NCI-H1092 (cell line): ENCODE measurements at places on chromosomes 4 and X.

- no peak for DNase-seq
Observed at GRCh38 chr4:153398713-153399112, 54.2 kb downstream of the MND1 start.

GRCh38 chr4:4554234-4554633 is 12.4 kb upstream of the STX18 start:
- no peak for DNase-seq

GRCh38 chr4:182640932-182641331 is 276.3 kb downstream of the DCTD start:
- peak; percentile 88 for DNase-seq

DNA sequence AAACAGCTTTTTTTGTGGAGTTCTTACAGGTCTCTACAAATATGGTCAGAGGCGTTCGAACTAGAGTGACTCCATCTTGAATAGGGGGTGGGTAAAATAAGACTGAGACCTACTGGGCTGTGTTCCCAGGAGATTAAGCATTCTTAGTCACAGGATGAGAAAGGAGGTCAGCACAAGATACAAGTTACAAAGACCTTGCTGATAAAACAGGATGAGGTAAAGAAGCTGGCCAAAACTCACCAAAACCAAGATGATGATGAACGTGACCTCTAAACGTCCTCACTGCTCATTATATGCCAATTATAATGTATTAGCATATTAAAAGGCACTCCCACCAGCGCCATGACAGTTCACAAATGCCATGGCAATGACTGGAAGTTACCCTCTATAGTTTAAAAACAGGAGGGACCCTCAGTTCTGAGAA is 42.8 kb upstream of the SPP1 start:
- no peak for DNase-seq

GRCh38 chrX:107507093-107507743 is 57.8 kb downstream of the FRMPD3 start:
- DNase-seq: no peak

DNA sequence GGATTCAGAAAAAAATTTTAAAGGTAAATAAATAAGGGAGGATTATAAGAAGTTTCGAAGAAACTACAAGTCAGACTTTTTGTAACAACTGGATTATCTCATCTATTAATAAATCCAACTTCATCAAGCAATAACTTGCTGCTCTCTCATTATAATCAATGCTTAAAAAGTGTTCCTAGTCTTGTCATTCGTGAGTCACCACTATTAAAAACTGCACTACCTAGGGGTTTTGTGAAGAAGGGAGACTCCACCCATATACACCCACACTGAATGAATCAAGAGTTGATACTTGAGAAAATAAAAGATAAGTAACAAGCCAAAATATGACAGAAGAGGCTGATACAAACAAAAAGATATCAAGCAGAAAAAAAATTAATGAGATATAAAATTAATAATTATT is 360.5 kb downstream of the ZNF674 start:
- DNase-seq: no peak

GRCh38 chr4:78484574-78484973 is 67.0 kb upstream of the ANXA3 start:
- no peak for DNase-seq

- DNase-seq: no peak
Observed at GRCh38 chrX:12789976-12790375, 1.2 kb upstream of the PRPS2 start.

GRCh38 chr4:56958111-56958517 is 19.3 kb downstream of the NOA1 start:
- peak; percentile 77 for DNase-seq

DNA sequence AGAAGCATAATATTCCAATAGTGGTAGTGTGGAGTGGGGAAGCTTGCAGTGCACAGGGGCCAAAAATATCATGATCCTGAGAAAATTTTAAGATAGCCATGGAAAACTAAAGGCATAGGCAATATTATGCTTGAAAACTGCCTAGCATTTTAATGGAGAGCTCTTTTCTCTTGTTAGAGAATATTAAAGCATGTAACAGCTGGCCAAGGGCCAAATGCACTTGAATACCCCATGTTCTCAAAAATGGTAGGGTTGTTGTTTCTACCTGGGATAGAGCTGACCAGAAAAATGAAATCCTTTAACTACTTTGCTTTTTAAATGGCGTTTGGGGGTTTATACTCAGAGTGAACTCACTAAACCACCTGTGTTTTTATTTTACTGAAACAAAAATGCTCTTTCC is 739.6 kb upstream of the SLIT2 start:
- no peak for DNase-seq

DNA sequence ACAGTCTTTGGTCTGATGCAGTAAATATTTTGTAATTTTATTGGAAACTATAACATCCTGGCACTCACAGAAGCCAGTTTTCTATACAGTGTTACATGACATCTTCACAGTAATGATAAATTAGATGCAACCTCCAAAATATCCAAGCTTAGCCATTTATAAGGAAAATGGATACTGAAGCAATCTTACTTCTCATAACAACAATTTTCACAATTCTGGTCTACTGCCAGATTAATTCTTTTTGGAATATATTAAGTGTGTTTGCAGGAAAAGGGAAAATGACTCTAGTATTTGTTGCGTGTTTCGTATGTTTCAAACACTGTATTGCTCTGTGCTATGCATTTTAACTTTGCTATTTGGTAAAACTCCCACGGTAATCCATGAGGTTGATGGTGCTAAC is 1870.9 kb downstream of the ARAP2 start:
- no peak for DNase-seq

DNA sequence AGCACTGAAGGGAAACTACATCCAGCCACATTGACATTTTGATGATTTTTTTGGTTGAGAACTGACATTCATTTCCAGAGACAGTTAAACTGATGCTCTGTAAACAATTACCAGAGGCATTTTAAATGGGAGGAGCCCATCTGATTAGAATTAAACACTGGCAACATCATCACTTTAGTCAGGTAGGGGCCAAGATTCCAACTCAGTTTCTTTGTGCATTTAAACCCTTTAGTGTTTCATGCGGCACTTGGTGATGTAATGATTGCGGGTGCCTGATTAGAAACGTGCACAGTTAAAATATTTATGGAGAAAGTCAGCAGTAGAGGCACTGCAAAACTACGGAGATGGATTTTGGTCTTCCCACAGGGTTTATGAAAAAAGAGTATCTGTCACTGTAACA is 16.1 kb downstream of the TNIP3 start:
- no peak for DNase-seq

DNA sequence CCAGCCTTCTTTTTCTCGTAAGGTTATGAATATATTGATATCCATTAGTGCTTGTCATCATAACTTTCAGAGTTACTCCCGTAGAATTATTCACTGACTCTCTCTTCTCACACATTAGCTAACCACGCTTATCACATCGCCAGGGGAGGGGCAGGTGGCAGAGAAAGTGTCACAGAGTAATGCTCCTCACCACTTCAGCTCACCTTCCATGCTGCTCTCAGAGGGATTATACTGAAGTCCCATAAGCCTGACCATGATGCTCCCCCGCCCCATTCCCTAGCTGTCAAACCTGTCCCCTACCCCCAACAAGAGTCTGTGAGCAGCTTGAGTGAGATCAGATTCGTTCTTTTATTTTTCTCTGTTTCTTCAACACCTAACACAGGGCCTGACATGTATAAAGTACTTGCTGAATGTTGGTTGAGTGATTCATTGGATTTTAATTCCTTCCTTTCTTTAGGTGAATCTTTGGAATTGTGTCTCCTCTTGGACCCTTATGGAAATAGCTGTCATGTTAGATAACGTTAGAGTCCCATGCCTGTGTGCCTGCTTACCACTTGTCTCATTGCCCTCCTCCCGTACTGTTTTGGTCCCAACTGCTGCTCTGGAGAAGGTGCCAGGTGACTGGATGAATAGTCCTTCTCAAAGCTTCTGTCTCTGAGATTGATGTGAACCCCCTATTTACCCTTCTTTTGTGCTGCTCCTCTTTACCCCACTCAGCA is 55.1 kb downstream of the RS1 start:
- no peak for DNase-seq

GRCh38 chrX:65596270-65597034 is 61.9 kb upstream of the LAS1L start:
- DNase-seq: no peak

- DNase-seq: no peak
Observed at GRCh38 chr4:120070196-120070595, 3.5 kb upstream of the MAD2L1 start.

GRCh38 chr4:74934016-74934831 is 1.3 kb downstream of the PARM1 start:
- no peak for DNase-seq

GRCh38 chr4:22531311-22532019 is 15.6 kb upstream of the ADGRA3 start:
- DNase-seq: no peak

DNA sequence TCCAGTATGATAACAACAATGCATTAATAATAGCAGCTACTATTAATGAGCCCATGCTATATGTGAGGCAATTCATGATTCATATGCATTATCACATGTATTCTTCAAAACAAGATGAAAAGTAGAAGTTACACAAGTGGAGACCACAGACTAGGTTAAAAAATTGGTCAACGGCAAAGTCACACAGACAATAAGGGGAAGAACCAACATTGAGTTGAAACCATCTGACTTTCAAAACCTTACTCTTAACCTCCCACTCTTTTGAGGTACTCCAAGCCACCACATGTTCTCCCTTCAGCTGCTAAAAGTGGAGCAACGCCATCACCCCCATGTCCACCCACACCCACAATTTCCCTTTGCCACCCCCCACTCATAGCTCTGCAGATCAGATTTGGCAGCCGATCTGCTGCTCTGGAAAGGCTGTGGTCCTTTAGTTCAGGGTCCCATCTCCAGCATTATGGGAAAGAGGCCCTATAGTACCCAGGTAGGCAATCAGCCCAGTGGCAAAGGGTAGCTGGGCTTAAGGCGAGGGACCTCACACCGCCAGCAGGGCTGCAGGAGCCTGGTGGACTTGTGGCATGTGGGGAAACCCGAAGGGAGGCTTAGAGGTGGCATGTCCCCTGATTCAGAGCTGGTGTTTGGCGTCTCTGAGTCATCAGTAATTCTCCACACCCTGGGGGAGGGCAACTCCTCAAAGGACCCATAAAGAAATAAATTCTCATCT is 33.5 kb upstream of the CYBB start:
- DNase-seq: no peak

DNA sequence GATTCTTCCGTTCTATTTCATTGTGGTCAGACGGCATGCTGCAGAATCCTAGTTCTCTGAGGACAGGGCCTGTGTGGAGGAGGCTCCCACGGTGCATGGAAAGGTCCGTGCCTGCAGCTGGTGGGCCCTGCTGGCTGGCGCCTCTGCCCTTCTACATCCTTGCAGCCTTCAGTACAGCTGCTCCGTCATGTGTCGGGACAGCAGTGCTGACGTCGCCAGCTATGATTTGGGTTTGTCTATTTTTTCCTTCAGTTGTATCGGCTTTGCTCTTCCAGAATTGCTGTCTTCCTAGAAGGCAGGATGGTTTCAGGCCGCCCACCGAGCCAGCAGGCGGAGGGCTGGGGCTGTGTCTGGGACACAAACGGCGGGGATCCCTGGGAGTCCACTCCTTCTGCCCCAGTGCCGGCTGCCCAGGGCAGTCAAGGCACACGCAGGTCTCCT is 32.1 kb upstream of the CPLX1 start:
- DNase-seq: no peak

- peak; percentile 99 for DNase-seq
Observed at GRCh38 chr4:17810260-17811077, at the start of the genes DCAF16 and NCAPG. DCAF16 (minus strand) TSS chr4:17810757; CDS start chr4:17804141, 6,616 bp downstream. NCAPG (plus strand) TSS chr4:17810979; CDS start chr4:17811078, 99 bp downstream.

DNA sequence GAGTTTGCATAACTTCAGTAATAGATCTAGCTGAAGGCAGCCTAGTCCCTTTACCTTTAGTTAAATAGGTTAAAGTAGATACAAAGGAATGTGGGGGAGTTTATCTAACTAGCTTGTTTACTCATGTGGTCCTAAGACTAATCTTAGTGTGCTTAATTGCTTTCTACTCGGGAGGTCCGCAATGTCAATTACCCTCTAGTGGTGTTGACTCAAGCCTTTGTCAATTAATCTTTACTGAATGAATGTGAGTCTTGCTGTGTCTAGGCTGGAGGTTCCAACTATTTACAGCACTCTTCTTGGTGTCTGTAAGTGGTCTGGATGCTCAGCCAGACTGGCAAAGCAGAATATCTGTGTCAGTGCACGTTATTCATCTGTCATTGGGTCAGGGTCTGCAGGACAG is 17.9 kb upstream of the YTHDC1 start:
- no peak for DNase-seq

DNA sequence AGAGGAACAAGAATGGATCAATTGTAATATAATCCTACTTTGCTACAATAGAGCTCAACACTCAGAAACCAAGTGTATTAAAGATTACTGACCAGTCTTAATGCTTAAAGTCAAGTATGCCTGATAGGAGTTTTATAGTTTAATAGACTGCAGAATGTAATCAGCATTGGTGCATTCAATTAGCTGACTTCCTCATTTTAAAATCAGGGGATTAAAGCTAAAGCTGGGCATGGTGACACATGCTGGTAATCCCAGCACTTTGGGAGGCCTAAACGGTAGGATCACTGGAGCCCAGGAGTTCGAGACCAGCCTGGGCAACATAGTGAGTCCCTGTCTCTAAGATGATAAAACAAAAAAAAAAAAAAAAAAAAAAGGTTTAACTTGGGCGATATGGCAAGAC is 10.8 kb downstream of the HNRNPDL start:
- DNase-seq: no peak

DNA sequence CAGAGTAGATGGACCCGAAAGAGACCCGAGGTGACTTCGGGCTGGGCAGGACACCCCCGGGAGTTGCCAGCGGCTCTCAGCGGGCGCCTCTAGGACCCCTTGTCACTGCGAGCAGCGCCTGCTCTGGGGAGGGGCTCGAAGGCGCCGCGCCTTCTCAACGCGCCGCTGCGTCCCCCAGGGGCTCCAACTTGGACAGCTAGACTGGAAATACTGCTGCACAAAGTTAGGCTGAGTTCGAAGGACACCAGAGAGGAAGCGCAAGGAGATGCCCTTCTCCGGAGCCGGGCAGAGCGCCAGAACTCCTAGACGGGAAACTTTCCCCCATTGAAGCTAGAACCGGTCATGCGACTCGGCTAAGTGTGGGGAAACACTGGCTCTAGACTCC is 493 bp upstream of the KCNIP4 start:
- no peak for DNase-seq

- DNase-seq: no peak
Observed at GRCh38 chr4:148376151-148376550, 66.1 kb downstream of the NR3C2 start.

DNA sequence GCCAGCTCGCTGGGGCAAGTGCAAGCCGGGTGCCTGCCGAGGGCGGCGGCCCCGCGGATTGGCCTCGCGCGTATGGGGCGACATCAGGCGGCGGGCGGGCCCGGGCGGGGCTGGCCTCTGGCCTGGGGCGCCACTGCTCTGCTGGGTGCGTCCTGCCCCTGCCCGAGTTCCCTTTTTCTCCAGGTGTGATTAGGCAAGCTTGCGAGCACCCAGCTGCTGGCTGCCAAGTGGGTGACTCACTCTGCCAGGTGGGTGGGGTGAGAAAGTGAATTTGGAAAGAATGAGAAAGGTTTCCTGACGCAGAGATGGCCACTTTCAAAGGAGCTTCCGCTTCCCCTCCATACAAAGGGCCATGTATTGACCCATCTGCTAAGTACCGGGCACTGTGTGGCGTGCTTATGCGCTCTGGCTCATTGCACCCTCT is 32.5 kb downstream of the FGFBP1 start:
- no peak for DNase-seq
